MCF 10A (cell line): ENCODE measurements at places on chromosomes 1 and 21. TPM values are rescaled to one million over a fixed set of nuclear protein-coding genes. Genes with fewer than 3 reads are reported as not detected.

The GPR161 gene
- 6.6 and 10.2 TPM in 2 replicates for total RNA-seq

The TMEM240 gene
- total RNA-seq: 3.6 and 5.5 TPM in 2 replicates

GRCh38 chr1:100769323-100769722, 49.8 kb downstream of the VCAM1 start:
- H3K4me1 ChIP-seq: peaks cover 11% of the 10 kb centered on the region
- no peak for DNase-seq
- no peak overlapping the region for H3K27ac ChIP-seq
- no peaks in the 10 kb centered on the region for H3K36me3 ChIP-seq

The CHODL gene
- total RNA-seq: 0.19 TPM in 1 of 2 replicates, not detected in the other

GRCh38 chr1:29786195-29786594, 549.9 kb downstream of the PTPRU start:
- peaks cover 23% of the 10 kb centered on the region for H3K27me3 ChIP-seq
- DNase-seq: no peak
- no peaks in the 10 kb centered on the region for H3K36me3 ChIP-seq
- H3K4me1 ChIP-seq: peaks cover 5% of the 10 kb centered on the region
- no peak overlapping the region for H3K4me3 ChIP-seq

DNA sequence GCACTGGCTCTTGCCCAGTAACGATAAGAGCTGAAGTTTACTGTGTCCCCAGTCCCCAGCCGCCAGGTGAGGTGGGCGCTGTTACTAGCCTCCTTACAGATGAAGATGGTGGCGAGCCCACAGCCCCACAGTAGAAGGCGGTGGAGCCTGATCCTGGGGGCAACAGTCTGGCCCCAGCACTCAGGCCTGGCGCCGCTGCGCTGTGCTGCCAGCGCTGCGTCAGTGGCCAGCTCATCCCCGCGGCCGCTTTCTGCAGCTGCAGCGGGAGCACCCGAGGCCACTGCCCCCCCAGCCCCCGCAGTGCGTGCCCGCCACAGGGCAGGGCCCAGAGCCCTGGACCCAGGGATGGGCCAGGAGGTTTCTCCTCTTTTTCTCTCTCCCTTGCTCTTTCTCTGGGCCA, 13.3 kb downstream of the H6PD start:
- H3K27me3 ChIP-seq: no peaks in the 10 kb centered on the region
- H3K27ac ChIP-seq: no peak overlapping the region
- peaks cover 4% of the 10 kb centered on the region for H3K36me3 ChIP-seq
- no peak overlapping the region for H3K4me3 ChIP-seq
- no peak for DNase-seq
- peaks cover 9% of the 10 kb centered on the region for H3K4me1 ChIP-seq

The FCRL1 gene
- not detected in 2 replicates for total RNA-seq

DNA sequence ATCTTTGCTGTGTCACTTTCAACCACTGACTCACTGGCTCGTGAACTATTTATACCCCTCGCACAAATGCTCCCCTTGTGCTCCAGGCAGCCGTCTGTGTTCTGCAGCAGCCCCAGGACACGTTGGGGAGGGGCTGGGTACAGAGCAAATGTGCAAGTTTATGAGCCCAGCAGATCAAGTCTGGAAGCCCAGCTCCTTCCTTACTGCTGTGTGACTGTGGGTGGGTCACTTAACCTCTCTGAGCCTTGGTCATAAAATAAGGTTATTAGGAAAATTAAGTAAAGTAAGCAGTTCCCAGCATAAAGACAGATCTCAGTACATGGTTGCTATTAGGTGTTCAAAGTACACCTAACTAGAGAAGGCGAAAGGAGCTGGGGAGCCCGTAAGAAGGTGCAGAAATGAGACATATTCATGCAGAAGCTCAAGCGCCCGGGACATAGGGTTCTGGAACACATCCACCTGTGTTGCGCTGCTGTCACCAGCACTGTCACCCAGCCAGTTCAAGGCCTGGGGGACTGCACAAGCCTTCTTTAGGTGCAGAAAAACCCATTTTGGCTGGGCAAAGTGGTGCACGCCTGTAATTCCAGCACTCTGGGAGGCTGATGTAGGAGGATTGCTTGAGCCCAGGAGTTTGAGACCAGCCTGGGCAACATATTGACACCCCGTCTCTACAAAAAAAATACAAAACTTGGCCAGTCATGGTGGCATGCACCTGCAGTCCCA, 13.8 kb downstream of the EFHD2 start:
- no peaks in the 10 kb centered on the region for H3K27me3 ChIP-seq
- no peak overlapping the region for H3K4me3 ChIP-seq
- H3K4me1 ChIP-seq: peaks cover 23% of the 10 kb centered on the region
- H3K27ac ChIP-seq: no peak overlapping the region

- peak; percentile 87 for DNase-seq
- H3K27me3 ChIP-seq: no peaks in the 10 kb centered on the region
- peak overlapping the region; percentile 75 for H3K27ac ChIP-seq
These were observed 10.4 kb downstream of the DCAF8 start for GRCh38 chr1:160251687-160252526.

DNA sequence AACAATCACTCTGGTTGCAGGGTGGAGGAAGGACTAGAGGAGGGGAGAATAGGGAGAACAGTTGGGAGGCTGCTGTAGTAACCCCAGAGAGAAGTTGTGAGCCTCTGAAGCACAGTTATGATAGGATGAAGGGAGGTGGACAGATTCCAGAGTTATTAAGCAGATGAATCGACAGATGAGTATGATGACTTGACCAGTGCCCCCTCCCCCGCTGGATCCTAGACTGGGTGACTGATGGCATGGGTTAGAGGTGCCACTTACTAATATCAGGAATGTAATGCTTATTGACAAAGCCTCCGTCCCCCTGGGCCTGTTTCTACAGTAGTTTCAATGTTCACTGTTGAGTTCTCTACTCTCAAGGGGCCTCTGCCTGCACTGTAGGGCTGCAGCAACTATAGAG, 14.0 kb upstream of the TIPRL start:
- DNase-seq: no peak
- no peaks in the 10 kb centered on the region for H3K4me1 ChIP-seq
- no peaks in the 10 kb centered on the region for H3K27me3 ChIP-seq
- no peak overlapping the region for H3K27ac ChIP-seq
- no peaks in the 10 kb centered on the region for H3K36me3 ChIP-seq

- H3K27me3 ChIP-seq: no peaks in the 10 kb centered on the region
- peaks cover 19% of the 10 kb centered on the region for H3K4me1 ChIP-seq
- H3K4me3 ChIP-seq: no peak overlapping the region
- no peaks in the 10 kb centered on the region for H3K36me3 ChIP-seq
- no peak overlapping the region for H3K27ac ChIP-seq
- DNase-seq: no peak
These were observed 8.9 kb upstream of the LGALS8 start for GRCh38 chr1:236514703-236515442.

GRCh38 chr1:221991221-221991620, 249.3 kb upstream of the DUSP10 start:
- peaks cover 52% of the 10 kb centered on the region for H3K4me1 ChIP-seq
- no peaks in the 10 kb centered on the region for H3K36me3 ChIP-seq
- H3K27me3 ChIP-seq: no peaks in the 10 kb centered on the region
- H3K4me3 ChIP-seq: no peak overlapping the region
- no peak overlapping the region for H3K27ac ChIP-seq

DNA sequence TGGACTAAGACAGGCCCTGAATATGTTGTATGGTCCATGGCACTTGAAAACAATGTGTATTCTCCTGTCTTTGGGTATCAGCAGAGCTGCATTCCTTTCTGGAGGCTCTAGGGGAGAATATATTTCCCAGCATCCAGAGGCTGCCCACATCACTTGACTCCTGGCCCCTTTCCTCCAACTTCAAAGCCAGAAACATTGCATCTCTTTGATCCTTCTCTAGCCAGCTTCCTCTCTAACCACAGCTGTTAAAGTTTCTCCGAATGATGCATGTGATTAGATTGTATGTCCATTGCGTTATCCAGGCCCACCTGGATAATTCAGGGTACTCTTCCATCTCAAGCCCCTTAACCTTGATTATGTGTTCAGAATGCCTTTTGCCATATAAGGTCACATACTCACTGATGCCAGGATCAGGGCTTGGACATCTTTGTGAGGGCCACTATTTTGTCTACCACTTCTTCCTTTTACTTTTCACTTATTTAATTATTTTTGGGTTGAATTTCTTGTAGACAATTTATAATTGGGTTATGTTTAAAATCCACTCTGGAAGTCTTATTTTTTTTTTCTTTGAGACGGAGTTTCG, 5.3 kb downstream of the CHD1L start:
- H3K36me3 ChIP-seq: no peaks in the 10 kb centered on the region
- H3K4me1 ChIP-seq: peaks cover 33% of the 10 kb centered on the region
- no peak for DNase-seq
- H3K4me3 ChIP-seq: no peak overlapping the region

GRCh38 chr1:116857092-116857491, 52.6 kb upstream of the PTGFRN start:
- H3K27ac ChIP-seq: no peak overlapping the region
- no peak for DNase-seq
- H3K4me3 ChIP-seq: no peak overlapping the region
- no peaks in the 10 kb centered on the region for H3K27me3 ChIP-seq

DNA sequence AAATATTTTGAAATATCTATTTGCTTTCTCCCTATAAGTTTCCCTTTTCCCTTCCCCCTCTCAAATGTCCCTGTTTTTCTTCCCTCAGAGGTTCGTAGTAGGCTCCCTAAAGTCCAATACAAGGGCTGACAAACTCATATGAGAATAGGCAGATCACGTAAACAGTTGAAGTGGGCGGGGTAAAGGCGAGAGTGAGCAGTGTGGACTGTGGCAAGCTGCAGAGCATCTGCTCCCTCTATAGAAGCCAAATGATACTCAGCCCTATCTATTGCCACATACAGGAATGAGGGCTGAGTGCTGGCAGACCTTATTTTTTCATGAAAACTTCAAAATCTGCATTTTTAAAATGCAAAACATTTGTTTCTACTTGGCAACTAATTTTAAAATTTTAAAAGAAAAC, 26.3 kb downstream of the PRDX6 start:
- no peak overlapping the region for H3K27ac ChIP-seq
- H3K4me3 ChIP-seq: no peak overlapping the region
- H3K27me3 ChIP-seq: no peaks in the 10 kb centered on the region
- no peaks in the 10 kb centered on the region for H3K36me3 ChIP-seq

The ANGPTL3 gene
- not detected in 2 replicates for total RNA-seq

The LEFTY1 gene
- not detected in 2 replicates for total RNA-seq

The NFASC gene
- total RNA-seq: 0.29 and 0.98 TPM in 2 replicates

DNA sequence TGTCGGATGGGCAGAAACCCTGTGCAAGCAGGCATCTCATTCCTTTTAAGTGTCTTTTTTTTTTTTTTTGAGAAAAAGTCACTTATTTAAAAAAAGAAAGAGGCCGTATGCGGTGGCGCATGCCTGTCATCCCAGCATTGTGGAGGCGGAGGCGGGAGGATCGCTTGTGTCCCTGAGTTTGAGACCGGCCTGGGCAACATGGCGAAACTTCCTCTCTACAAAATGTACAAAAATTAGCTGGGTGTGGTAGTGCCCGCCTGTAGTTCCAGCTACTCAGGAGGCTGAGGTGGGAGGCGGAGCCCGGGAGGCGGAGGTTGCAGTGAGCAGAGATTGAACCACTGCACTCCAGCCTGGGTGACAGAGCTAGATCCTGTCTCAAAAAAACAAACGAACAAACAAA, 1.7 kb downstream of the GPR137B start:
- no peak for DNase-seq
- H3K4me1 ChIP-seq: peaks cover 19% of the 10 kb centered on the region
- peaks cover 27% of the 10 kb centered on the region for H3K27me3 ChIP-seq
- H3K4me3 ChIP-seq: peak overlapping the region; percentile 77

DNA sequence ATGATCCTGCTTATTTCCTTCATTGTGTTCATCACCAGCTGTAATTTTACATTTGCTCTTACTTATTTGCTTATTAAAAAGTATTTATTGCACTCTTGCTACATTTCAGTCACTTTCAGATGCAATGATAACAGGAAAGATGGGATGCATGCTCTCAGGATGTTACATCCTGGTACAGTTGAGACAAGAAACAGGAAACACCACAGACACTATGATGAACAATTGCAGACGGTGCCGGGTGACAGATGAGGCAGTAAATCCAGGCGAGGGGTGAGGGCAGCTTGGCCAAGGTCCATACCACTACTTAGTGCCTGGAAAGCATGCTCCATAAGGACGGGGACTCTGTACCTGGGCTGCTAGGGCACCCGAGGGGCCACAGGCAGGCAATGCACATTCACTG, 156.6 kb upstream of the RAB4A start:
- H3K4me3 ChIP-seq: no peak overlapping the region
- DNase-seq: no peak
- H3K36me3 ChIP-seq: peaks cover 4% of the 10 kb centered on the region
- no peaks in the 10 kb centered on the region for H3K27me3 ChIP-seq
- no peak overlapping the region for H3K27ac ChIP-seq
- H3K4me1 ChIP-seq: peaks cover 22% of the 10 kb centered on the region

The ACOT11 gene
- total RNA-seq: 4.5 and 5.3 TPM in 2 replicates

The ZNF281 gene
- total RNA-seq: 22.3 and 24.8 TPM in 2 replicates

The OR2T33 gene
- not detected in 2 replicates for total RNA-seq

DNA sequence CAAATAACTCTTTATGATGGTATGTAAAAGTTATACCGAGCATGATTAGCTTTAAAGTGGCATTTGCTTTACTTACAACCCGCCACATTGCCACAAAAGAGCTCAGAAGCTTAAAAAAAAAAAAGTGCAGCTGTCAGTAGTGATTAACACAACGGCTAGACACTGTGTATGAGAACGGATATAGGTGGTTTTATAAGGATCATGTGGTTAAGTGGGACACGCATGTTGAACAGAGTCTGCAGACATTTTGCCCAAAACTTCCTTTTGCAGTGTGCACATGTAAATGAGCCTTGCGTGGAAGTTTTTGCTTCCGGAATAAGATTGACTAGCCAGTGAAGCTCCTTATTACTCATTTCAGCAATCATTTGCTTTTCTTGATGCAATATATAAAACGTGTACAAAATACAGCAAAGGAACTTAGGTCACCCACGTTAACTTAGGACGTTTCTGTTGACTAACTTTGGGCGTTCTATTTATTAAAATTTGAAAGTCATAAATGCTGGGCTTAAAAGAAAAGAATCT, 58.7 kb upstream of the RGS1 start:
- H3K36me3 ChIP-seq: no peaks in the 10 kb centered on the region
- H3K4me1 ChIP-seq: peaks cover 5% of the 10 kb centered on the region
- no peaks in the 10 kb centered on the region for H3K27me3 ChIP-seq
- H3K27ac ChIP-seq: no peak overlapping the region
- DNase-seq: no peak

GRCh38 chr1:219472596-219472995, 140.3 kb downstream of the ZC3H11B start:
- no peak overlapping the region for H3K4me3 ChIP-seq
- no peak for DNase-seq
- H3K36me3 ChIP-seq: no peaks in the 10 kb centered on the region
- H3K27me3 ChIP-seq: peaks cover 96% of the 10 kb centered on the region

The SLC30A10 gene
- total RNA-seq: not detected in 2 replicates

- peaks cover 19% of the 10 kb centered on the region for H3K27me3 ChIP-seq
- no peaks in the 10 kb centered on the region for H3K36me3 ChIP-seq
- H3K27ac ChIP-seq: no peak overlapping the region
These were observed 73.6 kb upstream of the SLC25A33 start for GRCh38 chr1:9465640-9466039.
